ENCODE measurements at places on chromosomes 16 and 17.

GRCh38 chr16:81505011-81505661 lies 60.5 kb downstream of the CMIP start:
- DNase-seq: no peak

- no peak for DNase-seq
Measured at GRCh38 chr16:66091471-66091891, 275.0 kb upstream of the CDH5 start.

DNA sequence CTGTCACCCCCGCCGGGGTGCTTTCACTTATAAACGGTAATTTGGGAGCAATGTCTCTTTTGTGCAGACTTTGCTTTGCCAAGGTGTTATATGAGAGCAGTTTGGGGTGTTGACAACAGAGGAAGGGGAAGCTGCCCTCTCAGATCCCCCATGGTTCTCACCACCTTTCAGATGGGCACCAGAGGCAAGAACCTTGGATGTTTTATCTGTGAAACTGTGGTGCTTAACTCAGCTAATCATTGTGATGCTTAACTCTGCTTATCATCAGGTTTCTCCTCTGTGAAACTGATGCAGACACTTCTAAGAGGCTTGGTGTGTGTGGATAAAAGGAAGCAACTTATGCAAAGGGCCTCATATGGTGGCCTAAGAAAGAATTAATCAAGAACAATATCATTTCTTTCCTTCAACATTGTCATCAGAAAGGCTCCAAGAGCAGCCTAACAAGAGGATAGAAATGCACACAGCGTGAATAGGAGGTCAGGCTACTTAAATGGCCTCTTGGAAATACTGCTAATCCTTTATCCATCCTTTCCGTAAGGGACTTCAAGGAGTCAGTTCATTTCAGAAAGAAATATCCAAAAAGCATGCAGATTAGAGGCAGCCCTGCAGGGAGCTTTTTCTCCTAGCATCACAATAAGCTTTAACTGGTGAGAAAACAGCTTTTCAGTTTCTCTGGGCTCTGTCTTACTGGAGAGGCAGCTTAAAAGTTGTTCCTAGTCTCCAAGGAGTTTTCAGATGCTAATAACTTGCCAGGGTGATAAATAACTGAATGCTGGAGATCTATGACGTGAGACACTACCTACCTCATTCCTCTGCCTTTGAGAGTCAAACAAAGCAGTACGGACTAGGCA lies 55.1 kb upstream of the CLEC3A start:
- no peak for DNase-seq

- no peak for DNase-seq
Measured at GRCh38 chr17:41483991-41484826, 3.3 kb upstream of the KRT35 start.

DNA sequence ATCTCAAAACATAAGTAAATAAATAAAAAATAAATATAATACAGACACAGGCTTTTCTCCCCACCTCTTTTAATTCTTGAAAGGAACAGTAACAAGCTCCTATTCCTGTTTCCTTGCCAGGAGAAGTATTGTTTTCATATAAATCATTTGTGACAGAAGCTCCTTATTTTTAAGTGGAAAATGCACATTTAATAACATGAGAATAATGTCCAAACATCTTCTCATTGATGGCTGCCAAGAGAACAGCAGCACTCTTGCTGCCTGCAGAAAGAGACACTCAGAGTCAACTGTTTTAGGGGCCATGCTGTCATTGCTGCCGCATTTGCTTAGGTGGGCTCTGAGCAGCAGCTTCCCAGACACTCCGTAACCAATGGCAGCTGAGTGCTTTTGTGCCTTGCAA lies 580.1 kb downstream of the WWOX start:
- DNase-seq: no peak

DNA sequence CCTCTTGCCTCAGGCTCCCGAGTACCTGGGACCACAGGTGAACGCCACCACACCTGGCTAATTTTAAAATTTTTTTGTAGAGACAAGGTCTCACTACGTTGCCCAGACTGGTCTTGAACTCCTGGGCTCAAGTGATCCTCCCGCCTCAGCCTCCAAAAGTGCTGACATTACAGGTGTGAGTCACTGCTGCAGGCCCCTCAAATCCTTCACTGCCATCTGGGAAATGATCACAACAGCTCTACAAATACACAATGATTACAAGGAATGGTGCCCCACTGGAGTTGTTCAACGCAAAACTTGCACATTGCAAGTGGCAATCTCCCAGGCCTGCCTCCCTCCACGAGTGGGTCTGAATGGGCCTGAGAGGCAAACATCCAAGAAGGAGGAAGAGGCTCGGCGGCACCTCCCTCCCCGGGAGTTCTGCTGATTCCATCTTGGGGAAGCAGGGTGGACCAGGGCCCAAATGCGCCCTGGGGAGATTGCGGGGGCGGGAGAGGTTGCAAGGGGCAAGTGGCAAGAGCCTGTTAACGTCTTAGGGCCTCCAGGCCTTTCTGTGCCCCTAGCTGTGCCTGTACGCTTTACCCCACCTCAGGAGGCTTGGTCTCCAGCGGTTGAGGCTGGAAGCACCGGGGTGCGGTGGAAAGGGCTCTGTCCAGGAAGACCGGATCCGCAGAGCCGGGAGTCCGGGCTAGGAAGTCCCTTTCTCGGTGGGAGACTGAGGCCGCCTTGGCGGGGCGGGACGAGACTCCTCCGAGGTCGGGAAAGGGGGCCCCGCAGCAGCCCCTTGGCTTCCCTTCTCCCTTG lies 656 bp upstream of the IGFBP4 start:
- DNase-seq: no peak
